ENCODE measurements at places on chromosomes 6 and 20. TPM values are rescaled to one million over a fixed set of nuclear protein-coding genes. Genes with fewer than 3 reads are reported as not detected.

- DNase-seq, result no peak
Observed at GRCh38 chr6:93194480-93194879, 224.9 kb downstream of the EPHA7 start.

GRCh38 chr20:53205046-53205445 is 232.9 kb downstream of the TSHZ2 start:
- no peak for DNase-seq

GRCh38 chr6:1538810-1539478 is 70.8 kb upstream of the FOXC1 start:
- no peak for DNase-seq

- DNase-seq, result no peak
Observed at GRCh38 chr6:111710911-111711310, 105.2 kb upstream of the TRAF3IP2 start.

DNA sequence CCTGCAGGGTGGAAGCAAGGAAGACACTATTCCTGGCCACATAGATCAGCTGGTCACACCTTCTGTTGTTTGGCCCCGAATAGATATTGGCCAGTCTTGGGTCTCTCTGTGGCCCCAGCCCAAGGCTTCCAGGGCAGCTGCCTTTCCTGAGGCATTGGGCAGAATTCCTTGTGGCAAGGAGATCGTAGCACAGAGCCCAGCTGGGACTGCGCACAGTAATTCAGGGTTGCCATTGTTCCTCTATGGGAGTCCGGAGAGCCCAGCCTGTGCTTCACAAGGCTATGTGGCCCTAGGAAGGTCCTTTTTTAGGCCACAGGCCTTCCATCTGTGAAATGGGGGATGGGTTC is 6.9 kb downstream of the SGK2 start:
- DNase-seq, result no peak

The RPL7L1 gene
- 65.9 TPM for polyA plus RNA-seq

Data from foreskin keratinocyte (primary cell).